ENCODE measurements at places on chromosomes 2 and 18.

DNA sequence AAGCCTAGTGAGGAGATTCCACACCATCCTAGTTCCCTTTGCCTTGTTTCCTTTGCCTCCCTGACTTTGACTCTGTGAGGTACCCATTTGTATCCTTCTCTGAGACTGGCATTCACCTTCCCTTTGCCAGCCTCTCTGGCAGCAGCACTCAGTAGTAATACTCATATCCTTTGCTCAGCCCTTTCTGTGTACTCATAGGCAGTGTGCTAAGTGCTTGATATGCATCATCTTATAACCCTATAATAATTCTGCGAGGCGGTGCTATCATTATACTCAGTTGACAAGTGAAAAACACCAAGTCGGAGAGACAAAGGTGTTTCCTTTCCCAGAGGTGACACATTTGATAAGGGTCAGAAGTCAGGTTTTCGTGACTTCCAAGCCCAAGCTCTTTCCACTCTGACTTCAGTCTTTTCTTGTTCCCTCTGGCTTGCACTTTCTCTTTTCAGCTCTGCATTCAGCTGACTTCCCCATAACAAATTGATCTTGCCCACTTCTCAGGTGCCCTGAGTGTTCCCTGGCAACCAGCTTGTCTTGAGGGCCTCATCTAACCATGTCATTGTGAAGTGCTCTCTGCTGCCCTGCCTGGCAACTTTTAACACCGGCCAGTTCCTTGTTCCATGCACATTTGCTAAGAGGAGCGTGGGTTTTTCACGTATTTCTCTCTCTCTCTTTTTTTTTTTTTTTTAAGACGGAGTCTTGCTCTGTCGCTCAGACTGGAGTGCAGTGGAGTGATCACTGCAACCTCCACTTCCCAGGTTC lies 94.5 kb upstream of the UPP2 start:
- DNase-seq, result no peak

DNA sequence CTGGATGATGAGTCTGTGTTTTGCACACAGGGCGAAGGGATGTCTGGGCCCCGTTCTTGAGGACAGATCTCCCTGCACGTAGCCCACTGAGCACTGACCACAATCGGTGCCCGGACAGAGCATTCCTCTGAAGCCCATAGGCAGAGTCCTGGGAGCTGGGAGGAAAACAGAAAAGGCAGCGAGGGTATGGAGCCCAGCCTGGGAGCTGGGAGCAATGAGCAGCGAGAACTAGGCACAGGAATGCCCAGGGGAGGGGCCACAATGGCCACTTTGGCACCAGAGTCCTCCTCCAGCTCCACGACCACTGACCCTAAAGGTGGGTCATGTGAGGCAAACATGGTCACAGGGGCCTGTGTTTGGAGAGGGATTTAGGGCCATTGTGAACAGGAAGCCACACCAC lies 333.9 kb downstream of the EIPR1 start:
- DNase-seq, result no peak

DNA sequence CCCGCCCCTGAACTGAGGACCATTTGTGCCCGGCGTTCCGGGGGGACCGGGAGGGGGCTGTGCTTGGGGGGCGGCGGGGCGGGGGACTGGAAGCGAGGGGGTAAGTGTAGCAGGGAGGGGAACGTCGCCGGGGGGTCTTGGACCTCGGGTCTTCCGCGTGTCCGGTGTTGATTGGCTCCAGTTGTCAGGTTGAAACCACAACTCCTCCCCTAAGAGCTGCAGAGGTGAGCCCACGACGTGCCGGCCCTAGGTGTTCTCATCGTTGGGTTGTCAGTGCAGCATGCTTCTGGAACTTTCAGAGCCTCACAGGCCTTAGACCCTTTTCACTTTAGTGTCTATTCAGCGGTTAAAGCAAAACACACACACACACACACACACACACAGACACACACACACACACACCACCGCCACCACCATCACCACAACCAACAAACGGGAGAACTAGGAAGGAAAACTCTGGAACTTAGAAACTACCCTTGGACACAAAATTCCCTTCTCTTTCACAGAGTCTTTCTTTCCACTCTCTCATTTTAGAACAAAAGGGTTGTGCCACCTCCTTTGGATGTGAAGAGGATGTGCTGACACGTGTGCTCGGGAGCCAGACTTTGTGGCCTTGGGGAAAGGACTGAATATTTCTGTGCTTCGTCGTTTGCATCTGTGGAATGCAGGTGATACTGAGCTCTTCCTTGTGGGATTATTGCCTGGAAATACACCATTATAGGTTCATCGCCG lies 6.7 kb upstream of the DLX2 start:
- no peak for DNase-seq

DNA sequence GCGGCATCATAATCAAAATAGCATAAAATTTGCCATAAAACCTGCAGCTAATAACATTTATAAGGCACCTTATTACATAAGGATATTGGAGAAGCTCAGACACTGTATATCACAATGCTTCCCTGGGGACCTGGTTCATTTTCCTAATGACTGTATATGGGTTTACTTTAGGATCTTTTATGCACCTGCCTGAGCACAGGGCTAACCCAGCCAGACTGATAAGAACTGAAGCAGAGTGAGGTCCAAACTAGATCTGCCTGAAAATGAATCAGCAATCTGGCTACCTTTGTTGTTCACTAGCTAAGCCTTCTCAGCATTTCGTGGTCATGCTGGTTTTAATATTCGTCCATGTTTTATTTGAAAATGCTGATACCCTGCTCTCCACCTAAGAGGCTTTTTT lies 1922.3 kb upstream of the CELF4 start:
- DNase-seq, result no peak

Data from cerebellar nuclear complex (tissue), 1 donor.